ENCODE measurements at places on chromosomes 11 and 22.

- no peak for DNase-seq
These were observed 47.5 kb upstream of the PRDM11 start for GRCh38 chr11:45098929-45099328.

DNA sequence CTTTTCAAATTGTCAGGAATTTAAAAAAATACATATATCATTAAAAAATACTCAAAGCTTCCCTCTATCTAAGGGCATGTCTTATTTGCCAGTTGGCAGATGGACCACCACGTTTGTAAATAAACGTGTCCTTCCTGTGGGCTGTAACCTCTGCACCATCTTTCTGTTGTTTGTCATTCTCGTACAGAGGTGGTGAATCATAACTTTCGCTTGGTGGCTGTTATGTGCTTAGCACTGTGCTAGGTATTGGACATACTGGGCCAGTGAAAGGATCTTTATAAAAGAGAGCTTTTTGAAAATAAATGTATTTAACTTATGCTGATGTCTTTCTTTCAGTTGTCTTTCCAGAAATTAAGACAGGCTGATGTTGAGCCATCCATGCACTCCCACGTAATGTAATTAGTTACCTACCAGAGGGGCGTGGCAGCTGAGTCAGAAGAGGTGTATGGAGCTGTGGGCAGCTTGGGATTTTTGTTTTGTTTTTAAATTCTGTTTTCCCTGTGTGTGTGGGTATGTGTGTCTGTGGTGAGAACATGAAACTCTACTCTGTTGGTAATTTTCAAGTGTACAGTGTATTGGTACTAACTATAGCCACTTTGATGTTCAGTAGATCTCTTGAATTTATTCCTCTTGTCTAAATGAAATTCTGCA lies 62.7 kb downstream of the TECTA start:
- no peak for DNase-seq

DNA sequence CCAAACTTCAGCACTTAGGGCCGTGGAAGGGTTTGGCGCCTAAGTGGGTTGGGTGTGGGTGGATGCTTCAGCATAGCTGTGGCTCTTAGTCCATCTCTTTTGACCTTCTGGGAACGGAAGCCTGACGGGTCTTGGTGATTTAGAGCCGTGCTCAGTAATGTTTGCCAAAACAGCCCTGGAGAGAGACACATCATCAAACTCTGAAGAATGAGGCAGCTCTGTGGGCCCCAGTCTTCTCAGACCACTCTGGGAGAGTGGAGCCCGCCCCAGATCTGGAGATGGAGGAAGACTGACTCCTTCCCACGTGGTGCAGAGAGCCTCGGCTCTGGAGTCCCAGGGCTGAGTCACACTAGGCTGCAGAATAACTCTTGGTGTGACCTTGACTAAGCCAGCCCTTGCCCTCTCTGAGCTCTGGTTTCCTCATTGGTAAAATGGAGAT lies 168.9 kb downstream of the C11orf91 start:
- DNase-seq: no peak

- DNase-seq: no peak
These were observed 44.1 kb upstream of the SEZ6L start for GRCh38 chr22:26124991-26125725.

- peak; percentile 56 for DNase-seq
These were observed 8.7 kb downstream of the PNPLA5 start for GRCh38 chr22:43883012-43883661.

DNA sequence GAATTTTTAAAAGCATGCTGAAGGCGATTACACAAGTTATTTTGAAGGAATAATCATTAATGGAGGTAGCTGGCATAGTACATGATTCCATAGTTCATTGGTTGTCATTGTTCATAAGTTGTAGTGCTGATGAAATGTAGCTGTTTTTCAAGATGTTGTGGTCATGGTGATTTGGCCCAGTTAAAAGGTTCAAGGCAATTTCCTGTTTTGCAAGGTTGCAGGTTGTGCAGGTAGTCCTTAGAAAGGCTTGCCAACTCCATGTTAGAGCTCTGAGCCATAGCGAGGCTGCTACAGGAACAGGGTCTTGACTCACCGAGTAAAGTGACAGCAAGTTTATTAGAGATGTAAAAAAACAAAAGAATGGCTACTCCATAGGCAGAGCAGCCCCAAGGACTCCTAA lies 95.8 kb upstream of the CHORDC1 start:
- DNase-seq: no peak

GRCh38 chr11:94801866-94802460 lies 33.8 kb downstream of the AMOTL1 start:
- no peak for DNase-seq

DNA sequence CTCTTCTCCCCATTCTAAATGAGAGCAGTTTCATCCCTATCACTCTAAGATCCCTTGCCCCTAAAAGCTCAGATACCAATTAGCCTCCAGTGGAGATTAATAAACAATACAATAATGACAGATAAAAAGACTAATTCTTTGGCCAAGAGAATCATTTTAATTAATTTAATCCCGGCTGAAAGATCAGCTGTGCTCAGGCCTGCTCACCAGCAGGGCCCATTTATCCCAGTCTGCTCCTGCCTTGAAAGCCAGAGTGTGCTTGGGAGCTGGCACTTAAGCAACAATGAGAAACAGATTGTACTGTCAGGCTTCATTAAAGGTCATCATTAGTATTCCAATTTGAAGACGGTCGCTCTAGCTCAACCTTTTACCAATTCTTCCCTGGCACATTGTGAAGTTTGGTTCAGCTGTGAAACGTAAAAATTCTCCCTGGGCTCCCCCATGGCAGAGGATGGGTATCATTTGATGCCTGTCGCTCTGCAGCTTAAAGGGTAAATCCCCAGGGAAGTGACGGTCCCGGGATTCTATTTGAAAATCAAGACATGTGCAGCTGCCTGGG lies 36.1 kb upstream of the HTATIP2 start:
- no peak for DNase-seq

- DNase-seq: peak; percentile 25
These were observed 1.1 kb upstream of the VPS37C start for GRCh38 chr11:61162092-61162941.

DNA sequence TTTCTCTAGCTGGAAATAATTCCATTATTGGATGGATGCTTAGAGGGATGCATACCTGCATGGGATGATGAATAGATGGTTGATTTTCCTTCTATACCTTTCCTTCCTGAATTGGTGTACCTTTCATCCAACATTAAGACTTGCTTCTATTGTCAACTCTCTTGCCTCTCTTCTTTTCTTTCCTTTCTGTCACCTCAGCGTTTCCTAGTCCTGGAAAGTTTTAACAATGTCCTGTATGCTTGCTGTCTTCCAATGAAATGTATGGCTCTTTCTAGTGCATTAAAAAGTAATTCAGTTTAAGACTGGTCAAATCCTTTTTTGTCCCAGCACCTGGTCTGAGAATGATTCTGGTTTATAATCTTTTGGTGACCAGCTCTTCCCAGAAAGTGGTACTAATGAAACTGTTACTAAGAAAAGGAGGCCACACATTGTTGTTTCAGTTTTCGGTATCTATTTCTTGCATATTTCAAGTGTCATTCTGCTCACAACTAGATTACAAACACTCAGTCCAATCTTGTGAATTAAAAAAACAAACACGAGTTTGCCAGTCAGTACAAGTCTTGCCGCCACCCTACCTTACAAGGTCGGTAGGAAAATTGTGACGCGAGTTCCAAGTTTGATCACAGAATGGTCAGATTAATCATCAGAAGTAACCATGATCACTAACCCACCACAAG lies 8.0 kb downstream of the POU2AF1 start:
- peak; percentile 32 for DNase-seq

- DNase-seq: no peak
These were observed 41.5 kb upstream of the SHISAL1 start for GRCh38 chr22:44354288-44354687.
